ENCODE measurements at places on chromosomes 7 and 10.

GRCh38 chr10:96524741-96525140 lies 11.0 kb upstream of the TLL2 start:
- DNase-seq: no peak

GRCh38 chr7:116218747-116219146 lies 8.4 kb downstream of the TES start:
- no peak for DNase-seq

DNA sequence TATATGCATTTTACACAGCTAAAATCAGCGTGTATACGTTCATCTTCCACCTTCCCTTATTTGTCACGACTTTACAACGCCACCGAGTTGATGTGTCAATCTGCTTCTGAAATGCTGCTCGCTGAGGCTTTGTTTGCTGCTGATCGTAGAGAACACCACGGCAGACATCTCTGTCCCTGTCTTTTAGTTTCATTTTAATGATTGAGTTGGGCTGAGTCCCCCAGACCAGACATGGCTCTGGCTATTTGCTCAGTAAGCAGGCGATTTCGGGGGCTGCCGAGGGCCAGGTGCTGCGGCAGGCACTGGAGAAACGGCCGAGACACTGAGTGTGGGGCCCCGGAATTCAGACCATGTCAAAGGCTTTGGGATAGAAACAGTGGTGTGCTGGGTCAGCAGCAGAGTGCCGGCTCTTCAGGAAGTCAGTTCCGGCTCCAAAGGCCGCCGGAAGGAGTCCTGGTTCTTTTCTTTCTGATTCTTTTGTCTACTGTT lies 5.0 kb downstream of the LRRC27 start:
- DNase-seq: no peak

- no peak for DNase-seq
These were observed 9.3 kb downstream of the SHTN1 start for GRCh38 chr10:116995648-116996047.

DNA sequence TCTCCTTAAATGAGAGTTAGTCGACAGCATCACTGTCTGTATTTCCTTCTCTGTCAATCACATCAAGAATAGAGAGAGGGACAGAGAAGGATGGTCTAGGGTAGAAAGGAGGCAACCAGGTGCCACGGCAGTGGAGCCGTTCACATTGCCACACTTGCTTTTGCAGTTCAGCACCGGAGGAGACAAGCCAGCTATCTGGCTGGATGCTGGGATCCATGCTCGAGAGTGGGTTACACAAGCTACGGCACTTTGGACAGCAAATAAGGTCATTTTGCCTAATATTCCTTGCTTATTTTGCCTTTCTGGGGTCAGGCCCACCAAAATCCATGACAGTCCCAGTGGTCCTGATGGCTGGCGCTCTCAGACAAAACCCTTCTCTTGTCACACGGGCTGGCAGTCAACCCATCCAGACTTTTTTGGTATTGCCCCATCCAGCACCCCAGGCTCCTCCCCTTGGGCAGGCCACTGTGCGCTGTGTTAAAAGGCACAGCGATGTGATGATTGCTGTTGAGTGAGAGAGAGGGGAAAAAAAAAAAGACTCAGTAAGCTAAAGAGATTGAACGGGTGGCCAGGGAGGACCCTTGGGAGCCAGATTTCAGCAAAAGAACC lies 8.4 kb downstream of the CPA2 start:
- DNase-seq: no peak

DNA sequence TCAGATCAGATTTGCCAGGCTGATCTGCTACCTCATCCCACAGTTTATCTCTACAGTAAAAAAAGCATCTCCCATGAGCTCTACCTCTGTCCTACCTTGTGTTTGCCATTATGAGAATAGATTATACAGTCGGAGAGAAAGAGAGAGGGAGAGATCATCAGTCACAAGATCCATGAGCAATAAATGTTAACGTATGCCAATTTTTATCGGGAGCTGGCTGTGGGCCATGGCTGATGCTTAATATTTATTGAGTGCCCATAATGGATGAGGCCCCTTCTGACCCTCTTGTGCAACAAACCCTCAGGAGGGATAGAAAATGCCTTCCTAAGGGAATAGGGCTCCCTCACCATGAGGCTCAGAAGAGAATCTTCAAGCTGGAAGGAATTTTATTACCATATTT lies 52.8 kb downstream of the C10orf90 start:
- DNase-seq: no peak

DNA sequence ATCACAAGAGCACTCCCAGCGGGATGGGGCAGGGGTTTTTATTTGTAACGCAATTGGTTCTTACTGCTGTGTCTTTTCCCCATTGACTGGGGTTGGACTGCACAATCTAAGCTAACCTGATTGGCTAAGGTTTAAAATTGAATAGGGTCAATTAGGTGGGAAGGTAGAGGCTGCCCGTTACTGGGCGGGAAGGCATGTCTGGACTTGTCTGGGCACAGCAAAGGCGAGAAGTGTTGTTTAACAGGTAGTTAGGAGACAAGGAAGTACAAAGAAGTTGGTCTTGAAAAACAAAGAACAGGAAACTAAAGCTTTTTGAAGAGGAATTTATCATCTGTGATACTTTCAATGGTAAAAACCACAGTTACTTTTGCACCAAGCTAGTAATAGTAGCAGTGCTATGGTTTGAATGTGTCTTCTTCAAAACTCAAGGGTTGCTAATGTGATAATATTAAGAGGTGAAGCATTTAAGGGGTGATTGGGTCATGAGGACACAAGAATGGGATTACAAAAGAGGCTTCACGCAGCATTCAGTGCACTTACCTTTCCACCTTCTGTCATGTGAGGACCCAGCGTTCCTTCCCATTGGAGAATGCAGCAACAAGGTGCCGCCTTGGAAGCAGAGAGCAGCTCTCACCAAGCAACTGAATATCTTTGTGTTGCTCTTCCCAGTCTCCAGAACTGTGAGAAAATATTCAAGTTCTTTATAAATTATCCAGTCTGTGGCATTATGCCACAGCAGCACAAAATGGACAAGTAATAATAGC lies 875.5 kb upstream of the SORCS1 start:
- no peak for DNase-seq

GRCh38 chr7:151936207-151936606 lies 20.0 kb upstream of the GALNTL5 start:
- no peak for DNase-seq
